ENCODE measurements at places on chromosomes 3 and 15.

DNA sequence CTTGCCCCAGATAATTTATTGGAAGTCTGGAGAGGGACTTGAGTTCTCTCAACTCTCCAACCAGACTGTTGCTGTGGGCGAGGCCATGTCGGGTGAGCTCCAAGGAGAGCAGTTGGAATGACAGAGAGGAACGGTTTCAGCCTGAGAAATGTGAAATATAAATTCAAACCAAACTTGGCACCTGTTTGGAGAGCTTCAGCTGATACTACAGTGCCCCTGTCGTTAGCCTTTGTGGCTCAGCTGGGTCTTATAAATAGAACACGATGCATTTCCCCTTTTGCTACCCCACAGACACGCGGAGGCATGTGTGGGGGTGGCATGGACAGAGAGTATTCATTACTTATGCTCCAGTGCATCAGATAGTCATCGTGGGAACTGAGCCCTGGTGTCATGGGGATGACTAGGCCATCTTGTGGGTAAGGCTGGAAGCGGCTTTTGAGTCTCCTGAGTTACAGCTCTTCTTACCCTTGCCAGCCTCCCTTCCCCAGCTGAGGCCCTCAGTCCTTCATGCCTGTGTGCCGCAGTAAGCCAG lies 15.6 kb downstream of the SMAD3 start:
- DNase-seq = no peak

DNA sequence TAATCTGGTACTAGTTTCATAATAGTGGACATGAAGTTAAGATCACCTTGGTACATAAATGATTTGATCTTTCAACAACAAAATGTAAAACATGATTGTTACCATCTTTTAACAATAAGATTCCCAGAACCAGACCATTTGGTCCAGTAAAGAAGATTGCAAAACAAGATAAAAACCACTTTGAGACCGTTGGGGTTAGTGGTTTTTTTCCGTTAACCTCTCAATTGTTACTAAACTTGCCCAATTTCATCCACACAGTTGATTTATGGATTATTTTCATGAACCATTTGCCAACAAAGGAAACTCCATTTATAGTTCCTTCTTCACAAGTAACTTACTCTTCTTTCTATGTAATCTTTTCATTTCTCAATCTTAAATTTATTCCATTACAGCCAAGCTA lies 53.8 kb downstream of the ATP8B4 start:
- no peak for DNase-seq

DNA sequence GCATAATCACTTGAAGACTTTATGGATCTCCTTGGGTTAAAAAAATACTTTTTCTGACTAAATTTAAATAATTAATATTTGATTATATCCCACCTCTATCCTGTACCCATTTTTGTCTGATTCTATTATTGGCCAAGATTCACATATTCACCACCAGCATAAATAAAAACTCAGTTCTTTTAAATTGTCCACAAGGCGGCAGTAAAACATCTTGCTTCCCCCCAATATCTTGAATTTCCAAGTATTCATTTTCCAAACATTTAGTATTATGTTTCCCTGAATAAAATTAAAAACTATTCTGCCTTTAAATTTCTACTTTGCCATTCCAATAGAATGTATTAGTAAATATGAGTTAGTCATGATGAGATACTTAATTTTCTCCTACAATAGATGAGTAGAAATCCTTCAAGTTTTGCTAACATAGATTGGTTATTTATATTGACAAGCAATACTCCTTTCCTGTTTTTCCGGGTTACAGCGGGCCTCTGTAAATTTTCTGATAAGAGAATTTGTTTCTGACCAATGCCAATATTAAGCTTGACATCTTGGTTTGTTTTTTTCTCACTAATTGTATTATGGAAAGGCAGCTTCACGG lies 218.7 kb upstream of the MDFIC2 start:
- peak; percentile 3 for DNase-seq

DNA sequence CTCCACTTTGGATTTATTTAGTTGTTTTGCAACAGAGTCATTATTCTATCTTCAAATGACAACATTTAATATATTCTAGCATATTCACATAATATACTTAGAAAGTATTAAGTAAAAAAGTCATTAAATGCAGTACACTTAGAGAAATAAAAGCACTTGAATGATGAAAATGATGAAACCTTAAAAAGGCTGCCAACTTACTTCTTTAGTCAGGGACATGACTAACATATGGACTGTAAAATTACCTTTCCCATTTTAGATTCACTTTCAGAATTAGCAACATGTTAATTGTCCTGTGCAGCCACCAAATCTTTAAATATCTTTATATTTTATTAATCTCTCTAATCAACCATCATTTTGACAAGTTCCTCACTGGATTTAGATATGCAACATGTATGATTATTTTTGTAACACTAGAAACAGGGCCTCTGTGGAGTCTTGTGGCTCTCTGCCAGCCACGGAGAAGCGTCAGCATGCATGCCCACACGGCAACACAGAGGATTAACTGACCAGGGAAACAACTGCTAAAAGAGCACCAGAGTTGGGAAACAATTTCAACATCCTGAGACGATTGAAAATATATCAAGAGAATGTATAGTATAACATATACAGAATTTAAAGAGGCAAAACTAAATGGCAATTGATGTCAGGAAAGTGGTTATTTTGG lies 95.7 kb downstream of the ANO10 start:
- DNase-seq = no peak

- DNase-seq = no peak
Measured at GRCh38 chr3:123098426-123099330, 31.9 kb downstream of the PDIA5 start.

DNA sequence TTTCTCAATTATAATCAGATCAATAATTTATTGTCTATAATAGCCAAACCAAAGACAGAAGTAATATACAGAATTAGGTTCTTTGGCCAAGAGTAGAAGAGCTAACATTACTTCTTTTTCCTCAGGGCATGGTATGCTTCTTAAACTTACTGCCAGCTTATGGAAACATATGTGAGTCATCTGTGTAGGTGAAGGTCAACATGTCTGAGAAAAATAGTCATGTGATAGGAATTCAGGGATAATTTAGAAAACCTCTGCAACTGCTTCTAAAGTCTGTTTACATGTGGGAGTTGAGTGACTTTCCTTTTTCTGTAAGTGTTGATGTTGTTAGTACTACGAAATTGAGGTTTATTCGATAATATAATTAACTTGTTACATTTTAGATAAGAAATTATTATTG lies 19.2 kb upstream of the MAP6D1 start:
- DNase-seq = no peak

- no peak for DNase-seq
Measured at GRCh38 chr15:69104050-69104750, 56.2 kb upstream of the GLCE start.

GRCh38 chr3:64832098-64832497 lies 144.3 kb upstream of the ADAMTS9 start:
- DNase-seq = no peak

DNA sequence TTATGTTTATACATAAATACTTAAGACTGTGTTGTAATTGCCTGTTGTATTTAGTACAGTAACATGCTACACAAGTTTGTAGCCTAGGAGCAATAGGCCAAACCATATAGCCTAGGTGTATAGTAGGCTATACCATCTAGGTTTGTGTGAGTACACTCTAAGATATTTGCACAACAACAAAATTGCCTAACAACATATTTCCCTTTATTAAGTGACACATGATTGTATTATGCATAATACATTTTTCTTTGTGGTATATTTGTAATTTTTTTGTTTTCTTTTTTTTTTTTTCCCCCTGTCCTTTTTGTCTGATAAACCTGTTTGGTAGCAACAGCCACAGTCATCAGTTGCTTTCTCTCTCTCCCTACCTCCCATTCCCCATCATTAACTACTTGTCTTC lies 945.6 kb downstream of the ZPLD1 start:
- DNase-seq = no peak

DNA sequence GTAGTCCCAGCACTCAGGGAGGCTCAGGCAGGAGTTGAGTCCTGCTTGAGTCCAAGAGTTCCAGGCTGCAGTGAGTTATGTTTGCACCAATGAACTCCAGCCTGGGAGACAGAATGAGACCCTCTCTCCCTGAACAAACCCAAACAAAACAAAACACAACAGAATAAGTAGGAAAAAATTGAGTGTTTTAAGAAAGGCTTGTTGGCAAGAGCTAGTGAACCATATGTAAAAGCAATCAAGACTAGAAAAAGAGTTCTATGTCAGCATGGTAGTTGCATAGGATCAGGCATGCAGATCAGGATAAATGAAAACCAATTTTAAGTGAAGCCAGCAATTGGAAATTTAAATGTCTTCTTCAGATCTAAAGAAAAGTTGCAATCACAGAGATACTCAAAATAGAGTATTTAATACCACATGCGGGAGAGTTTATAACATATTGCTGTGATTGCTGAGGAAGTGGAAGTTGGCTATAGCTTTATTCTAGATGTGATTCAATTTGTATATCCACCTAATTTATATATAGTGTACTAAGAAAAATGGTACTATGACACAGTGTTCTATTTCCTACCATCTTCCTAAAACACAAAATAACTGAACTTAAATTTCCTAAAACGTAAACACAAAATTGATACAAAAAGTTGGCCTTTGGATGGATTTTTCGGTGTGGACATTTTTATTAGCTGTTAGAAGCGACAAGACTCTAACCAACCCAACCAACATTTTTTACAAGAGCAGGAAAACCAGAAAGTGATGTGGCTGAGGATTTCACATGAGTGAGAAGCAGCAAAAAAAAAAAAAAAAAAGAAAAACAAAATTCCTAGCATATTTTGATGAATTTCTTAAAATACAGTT lies 101.9 kb upstream of the ROBO1 start:
- DNase-seq = no peak

- no peak for DNase-seq
Measured at GRCh38 chr15:39645138-39645975, 64.5 kb downstream of the THBS1 start.

DNA sequence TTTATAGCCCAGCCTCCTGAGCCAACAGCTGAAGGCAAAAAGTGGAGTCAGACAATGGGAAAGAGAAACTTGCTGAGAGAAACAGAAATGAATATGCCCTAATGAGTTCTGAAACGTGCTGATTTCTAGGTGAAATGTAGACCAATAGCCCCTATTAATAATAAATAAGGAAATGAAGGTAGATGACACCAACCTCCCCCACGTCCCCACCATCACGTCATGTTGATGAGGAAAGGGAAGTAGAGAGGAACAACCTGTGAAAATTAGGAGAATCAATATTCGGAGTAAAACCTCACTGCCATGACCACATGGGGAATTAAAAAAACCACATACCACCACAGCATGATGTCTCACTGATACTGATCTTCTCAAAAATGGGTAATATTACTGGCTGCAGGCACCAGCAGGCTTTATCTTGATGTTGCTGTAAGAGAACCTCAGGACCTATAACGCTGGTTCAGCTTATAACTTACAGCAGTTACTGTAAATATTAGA lies 64.0 kb downstream of the KAT2B start:
- no peak for DNase-seq

- DNase-seq = no peak
Measured at GRCh38 chr15:90063770-90064247, 38.5 kb downstream of the IDH2 start.

- no peak for DNase-seq
Measured at GRCh38 chr15:61028427-61028826, 200.7 kb downstream of the RORA start.

DNA sequence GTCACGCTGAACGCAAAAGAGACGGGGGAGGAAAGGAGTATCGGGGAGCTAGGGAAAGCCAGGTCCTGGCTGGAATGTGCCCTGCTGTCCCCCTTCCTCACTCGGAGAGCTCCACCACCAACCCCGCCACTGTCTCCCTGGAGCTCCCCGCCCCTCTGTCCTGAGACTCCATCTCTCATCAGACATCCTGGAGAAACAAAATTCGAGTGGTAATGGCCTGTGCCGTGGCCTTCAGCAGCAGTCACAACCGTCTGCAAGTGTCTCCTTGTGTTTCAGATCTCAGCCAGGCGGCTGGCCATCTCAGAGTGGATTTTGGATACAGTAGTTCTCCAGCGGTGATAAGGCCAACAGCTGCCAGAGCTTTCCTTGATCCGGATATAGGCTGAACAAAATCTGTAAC lies 76.9 kb downstream of the OCA2 start:
- DNase-seq = no peak

GRCh38 chr3:20898962-20899361 lies 713.0 kb upstream of the SGO1 start:
- DNase-seq = no peak

DNA sequence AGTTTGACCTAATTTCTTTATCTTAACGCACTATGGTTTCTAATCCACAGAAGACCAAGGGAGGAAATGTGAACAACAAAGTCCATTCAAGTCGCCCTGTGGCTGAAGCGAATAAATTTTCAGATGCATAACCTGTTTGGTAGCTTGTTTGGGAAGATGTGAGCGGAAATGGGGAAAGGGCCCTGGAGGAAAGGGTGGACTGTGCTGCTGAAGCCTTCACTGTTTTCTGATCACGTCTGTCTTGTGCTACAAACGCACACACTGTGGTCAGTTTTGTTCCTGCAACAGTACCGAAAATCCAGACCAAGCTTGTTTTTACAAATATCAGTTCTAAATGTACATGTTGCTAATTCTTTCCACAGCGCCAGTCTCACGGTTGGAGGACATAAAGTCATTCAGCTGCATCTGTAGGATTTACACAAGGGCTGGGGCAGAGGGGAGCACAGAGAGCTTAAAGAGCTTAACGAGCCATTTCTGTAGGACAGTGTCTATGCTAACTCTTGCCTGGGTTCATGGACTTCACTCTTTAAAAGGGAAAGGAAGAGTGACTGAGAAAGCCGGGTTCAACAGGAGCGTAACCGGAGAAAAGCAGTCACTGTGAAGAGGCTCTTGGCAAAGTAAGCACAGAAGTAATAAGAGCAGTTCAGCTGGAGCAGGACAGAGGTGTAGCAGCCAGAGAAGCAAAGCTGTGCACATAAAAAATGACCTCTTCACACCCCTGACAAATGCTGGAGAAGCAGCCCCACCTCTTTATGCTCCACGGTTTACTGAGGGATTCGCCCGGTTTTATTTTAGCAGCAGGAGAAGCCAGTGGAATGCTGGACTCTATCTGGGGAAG lies 66.6 kb downstream of the USF3 start:
- no peak for DNase-seq

GRCh38 chr15:63597038-63597790 lies at the start of gene FBXL22:
TSS of gene FBXL22 (plus strand) at chr15:63597387. CDS start at chr15:63597393, 6 bp downstream.
- peak; percentile 40 for DNase-seq

- no peak for DNase-seq
Measured at GRCh38 chr3:45350680-45351079, 37.7 kb upstream of the LARS2 start.

- DNase-seq = no peak
Measured at GRCh38 chr15:57393061-57393460, 16.8 kb downstream of the CGNL1 start.

DNA sequence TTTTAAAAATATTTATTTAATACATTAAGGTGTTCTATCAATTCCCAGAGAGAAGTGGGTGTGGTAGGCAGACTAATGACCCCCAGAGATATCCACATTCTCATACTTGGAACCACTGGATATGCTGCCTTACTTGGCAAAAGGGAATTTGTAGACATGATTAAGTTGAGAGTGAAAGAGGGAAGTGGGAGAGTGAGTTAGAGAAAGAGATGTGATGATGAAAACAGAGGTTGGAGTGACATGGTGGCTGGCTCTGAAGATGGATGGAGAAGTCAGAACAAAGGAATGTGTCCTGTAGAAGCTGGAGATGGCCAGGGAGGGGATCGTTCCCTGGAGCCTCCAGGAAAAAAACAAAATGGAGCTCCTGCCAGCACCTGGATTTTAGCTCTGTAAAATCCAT lies 32.0 kb downstream of the TNFAIP8L3 start:
- no peak for DNase-seq

- DNase-seq = peak; percentile 96
Measured at GRCh38 chr3:183807209-183807728, 18.1 kb downstream of the MAP6D1 start.
